ENCODE measurements at places on chromosomes 11 and 22. TPM values are rescaled to one million over a fixed set of nuclear protein-coding genes. Genes with fewer than 3 reads are reported as not detected.

The C11orf16 gene
- total RNA-seq = not detected

The RGL4 gene
- 0.35 TPM for total RNA-seq

The COX8A gene
- total RNA-seq = 647 TPM

The MFRP gene
- not detected for total RNA-seq

The HBD gene
- not detected for total RNA-seq

The HBB gene
- 113 TPM for total RNA-seq

The TLCD5 gene
- total RNA-seq = 0.62 TPM

The OR4D5 gene
- 1.2 TPM for total RNA-seq

The SCGB2A2 gene
- total RNA-seq = not detected

The SOX10 gene
- total RNA-seq = 0.57 TPM

The RPS6KA4 gene
- 28.9 TPM for total RNA-seq

The SYT9 gene
- total RNA-seq = 0.07 TPM

The TSPAN4 gene
- 12.1 TPM for total RNA-seq

The OSM gene
- 0.44 TPM for total RNA-seq

The NRXN2 gene
- 5.4 TPM for total RNA-seq

The OR8G1 gene
- total RNA-seq = not detected

The KCNJ4 gene
- not detected for total RNA-seq

The OSBP2 gene
- 4.3 TPM for total RNA-seq

The APOBEC3C gene
- 13.5 TPM for total RNA-seq

The NXPE2 gene
- total RNA-seq = 33.8 TPM

The DKK3 gene
- 19.6 TPM for total RNA-seq

The SMC1B gene
- 0.15 TPM for total RNA-seq

The NFAM1 gene
- 0.64 TPM for total RNA-seq

The POU2AF3 gene
- 4.5 TPM for total RNA-seq

The OR52E8 gene
- not detected for total RNA-seq

The HORMAD2 gene
- total RNA-seq = not detected

The C11orf65 gene
- 0.50 TPM for total RNA-seq

The JRKL gene
- 10.9 TPM for total RNA-seq

The GUCY1A2 gene
- total RNA-seq = 0.77 TPM

The CEND1 gene
- total RNA-seq = 0.35 TPM

The ALX4 gene
- not detected for total RNA-seq

The GRK2 gene
- total RNA-seq = 137 TPM

The ROBO4 gene
- total RNA-seq = 5.0 TPM

The APOA5 gene
- total RNA-seq = 0.20 TPM

The STX5 gene
- 43.3 TPM for total RNA-seq

The ACRV1 gene
- not detected for total RNA-seq

The GSTT4 gene
- not detected for total RNA-seq

The KCTD14 gene
- 19.5 TPM for total RNA-seq

The ART1 gene
- total RNA-seq = not detected

The EMID1 gene
- total RNA-seq = 4.4 TPM

The NAALADL1 gene
- total RNA-seq = 10.5 TPM

The BIK gene
- 31.4 TPM for total RNA-seq

The DEFB131B gene
- total RNA-seq = not detected

The MGAT3 gene
- total RNA-seq = 19.1 TPM

The KCNJ1 gene
- total RNA-seq = not detected

The KCNK7 gene
- 0.40 TPM for total RNA-seq

The CDC42EP2 gene
- total RNA-seq = 7.8 TPM

The APOBEC3H gene
- not detected for total RNA-seq

The KDM4D gene
- total RNA-seq = not detected

The SLC5A12 gene
- 0.16 TPM for total RNA-seq

Measured in colonic mucosa (tissue), 4 donors.